Cardiac septum (tissue), 1 donor: ENCODE measurements at places on chromosomes 4 and X.

DNA sequence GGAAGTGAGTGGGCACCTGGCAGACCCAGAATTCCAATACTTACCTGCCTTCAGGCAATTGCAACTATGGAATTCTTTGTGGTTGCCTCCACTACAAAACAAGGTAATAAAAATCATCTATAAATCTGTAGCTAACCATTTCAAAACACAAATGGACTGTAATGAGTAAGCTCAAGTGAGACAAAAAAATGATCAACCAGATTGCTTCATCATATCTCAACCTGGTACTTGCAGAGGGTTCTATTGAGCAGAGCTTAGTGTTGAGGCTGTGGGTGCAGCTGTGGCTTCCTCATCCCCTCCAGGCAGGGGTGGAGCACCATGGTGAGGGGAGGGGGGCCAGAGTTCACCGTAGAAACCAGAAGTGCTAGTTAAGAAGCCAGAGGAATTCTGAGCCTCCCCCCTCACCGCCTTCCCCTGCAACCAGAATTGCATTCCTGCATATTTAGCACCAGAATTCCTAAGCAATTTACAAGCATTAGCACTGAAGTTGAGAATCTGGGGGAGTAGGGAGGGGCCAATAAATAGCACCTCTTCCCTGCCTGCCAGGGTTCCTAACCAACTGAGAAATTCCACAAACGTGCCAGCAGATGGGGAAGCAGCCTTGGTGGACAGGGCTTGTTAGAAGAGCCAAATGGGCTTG lies 11.5 kb downstream of the CTAG1A start:
- peak; percentile 49 for DNase-seq

DNA sequence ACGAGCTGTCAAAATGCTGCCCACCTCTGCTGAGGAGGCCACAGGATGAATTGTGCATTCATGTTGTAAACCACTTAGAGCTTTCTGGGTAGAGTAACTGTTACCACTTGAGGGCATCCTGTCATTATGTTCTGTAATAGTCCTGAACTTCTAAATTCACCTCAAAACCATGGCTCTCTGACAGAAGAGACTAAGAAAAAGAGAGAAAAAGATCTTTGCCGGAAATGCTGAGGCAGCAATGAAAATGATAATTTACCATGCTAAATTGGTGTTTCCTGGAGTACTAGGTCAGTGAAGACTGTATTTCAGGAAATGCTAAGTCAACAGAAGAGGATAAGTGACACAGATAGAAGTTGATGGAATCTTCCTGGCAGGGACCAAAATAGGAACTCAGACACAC lies 942.3 kb upstream of the SLIT2 start:
- DNase-seq = no peak

GRCh38 chr4:165426331-165426730 lies 47.5 kb downstream of the CPE start:
- no peak for DNase-seq

DNA sequence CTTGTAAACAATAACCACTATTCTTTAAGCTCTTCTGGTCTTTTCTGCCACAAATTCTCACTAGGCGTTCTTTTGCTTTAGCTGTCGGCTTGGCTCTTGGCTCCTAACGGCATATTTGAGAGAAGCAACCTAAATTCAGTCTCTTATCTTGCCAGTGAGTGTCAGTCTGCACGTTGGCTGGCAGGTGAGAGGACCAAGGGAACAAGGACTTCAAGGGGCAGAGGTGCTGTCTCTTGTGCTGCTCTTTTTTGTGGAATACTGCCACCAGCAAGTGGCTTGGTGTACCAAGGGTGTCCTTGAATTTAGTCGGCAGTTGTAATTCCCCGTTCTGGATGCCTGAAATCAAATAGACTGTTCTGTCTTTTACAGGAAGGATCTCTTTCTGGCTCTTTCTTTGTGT lies 77.8 kb upstream of the SLC4A4 start:
- no peak for DNase-seq

- no peak for DNase-seq
Measured at GRCh38 chr4:46909078-46909477, at the start of gene COX7B2. COX7B2 (minus strand) TSS chr4:46909245; CDS start chr4:46735192, 174,053 bp downstream.

GRCh38 chrX:133574716-133575115 lies 159.4 kb upstream of the GPC4 start:
- no peak for DNase-seq

GRCh38 chr4:6916587-6917460 lies 7.2 kb downstream of the TBC1D14 start:
- DNase-seq = peak; percentile 94

DNA sequence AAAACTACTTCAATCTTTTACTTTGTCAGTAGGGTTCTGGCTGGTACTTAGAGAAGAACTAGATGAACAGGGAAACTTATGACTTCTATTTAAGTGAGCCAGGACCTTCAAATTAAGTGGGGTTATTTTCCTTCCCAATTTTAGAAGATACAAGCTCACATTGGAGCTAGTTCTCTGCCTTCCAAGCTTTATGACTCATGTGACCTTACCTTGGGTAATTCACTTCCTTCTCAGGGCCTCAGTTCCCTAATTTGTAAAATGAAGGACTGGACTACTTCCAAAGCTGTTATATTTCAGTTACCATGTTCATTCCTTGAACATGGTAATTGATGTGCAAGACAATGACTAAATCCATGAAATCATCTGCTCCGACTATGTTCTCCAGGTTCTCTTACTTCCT lies 32.0 kb upstream of the DCX start:
- no peak for DNase-seq

DNA sequence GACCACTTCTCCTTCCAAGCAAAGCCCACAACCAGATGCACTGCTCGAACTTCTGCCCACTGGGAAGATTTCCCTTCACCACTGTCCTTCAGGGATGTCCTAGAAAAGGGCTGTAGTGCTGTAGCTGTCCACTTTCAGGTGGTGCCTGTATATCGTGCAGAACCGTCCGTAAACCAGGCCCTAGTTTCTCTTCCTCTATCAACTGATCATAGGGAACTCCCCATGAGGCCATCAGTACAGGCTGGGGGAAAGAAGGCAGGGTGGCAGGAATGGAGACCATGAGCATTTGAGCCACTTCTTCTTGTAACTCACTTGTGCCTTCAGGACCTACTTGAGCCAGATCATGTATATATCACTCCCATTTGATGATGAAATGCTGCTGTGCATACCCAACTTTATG lies 57.3 kb upstream of the FAM9B start:
- DNase-seq = no peak

- DNase-seq = no peak
Measured at GRCh38 chr4:143109376-143109775, 75.3 kb upstream of the USP38 start.

GRCh38 chr4:150289198-150289597 lies 211.0 kb downstream of the DCLK2 start:
- no peak for DNase-seq

DNA sequence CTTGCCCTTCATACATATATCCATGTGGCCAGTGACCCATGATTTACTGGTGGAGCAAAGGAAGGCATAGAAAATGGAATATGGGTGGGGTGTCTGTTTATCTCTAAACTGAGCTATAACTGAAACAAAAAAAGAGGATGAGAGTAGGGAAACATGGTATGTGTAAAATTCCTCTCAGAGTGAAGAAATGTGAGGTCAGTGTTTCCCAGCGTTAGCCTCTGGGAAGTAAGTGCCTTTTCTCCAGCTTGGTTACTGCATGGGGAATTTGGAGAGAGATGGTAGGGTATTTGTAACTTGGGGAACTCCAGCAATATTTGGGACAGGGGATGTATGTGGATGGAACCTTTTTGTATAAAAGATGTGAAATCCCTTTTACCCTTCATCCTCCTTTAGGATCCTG lies 89.4 kb downstream of the AFF1 start:
- no peak for DNase-seq

GRCh38 chr4:53764761-53765490 lies 173.6 kb upstream of the LNX1 start:
- no peak for DNase-seq

GRCh38 chr4:5018096-5018495 lies 1.2 kb downstream of the CYTL1 start:
- DNase-seq = no peak

DNA sequence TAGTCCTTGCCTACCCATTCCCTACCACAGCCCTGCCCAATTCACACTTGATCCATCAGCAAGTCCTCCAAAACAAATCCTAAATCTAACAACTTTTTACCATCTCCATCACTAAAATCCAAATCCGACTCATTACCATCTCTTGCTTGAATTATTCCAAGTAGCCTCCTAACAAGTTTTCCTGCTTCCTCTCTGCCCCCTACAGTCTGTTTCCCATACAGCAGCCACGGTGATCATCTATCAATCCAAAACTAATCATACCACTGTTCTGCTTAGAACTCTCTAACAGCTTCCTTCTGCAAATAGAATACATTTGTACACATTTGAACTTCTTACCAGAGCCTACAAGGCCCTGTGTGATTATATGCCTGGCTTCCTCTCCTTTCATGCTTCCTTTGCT lies 133.0 kb downstream of the SHROOM4 start:
- no peak for DNase-seq

DNA sequence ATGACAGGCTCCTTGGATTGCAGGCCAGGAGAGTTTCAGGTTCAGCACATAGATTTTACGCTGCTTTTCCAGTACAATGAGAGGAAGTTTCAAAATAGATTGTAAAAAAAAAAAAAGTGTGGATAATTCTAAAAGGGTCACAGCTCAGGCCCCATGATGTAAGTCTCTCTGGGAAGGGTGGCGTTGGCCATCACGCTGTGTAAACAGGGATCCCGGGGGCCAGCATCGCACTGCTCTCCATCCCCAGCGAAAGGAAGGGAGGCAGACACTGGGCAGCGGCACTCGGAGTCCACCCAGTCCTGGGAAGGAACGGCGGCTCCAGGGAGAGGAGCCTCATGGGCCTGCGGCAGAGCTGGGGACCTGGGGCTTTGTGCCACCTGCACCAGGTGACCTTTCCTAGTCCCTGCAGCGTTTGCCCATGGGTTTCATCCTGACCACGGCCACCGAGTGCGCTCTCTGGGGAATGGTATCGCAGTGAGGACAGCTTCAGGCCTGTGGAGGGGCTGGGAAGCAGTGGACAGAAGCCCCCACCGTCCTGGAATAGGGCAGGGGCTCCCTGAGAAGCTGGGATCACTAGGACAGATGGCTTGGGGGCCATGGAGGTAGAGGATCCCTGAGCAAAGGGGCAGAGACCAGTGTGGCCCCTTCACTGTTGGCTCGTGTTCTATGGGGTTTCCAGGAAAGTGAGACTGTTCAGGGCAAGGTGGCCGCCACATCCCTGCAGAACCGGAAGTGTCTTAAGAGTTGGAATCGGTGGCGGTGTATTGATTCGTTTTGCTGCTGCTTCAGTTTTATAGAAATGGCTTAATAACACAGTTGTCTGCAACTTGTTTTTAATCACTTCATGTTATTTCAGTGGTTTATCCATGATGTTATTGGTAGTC lies 38.9 kb downstream of the RGS12 start:
- DNase-seq = no peak

DNA sequence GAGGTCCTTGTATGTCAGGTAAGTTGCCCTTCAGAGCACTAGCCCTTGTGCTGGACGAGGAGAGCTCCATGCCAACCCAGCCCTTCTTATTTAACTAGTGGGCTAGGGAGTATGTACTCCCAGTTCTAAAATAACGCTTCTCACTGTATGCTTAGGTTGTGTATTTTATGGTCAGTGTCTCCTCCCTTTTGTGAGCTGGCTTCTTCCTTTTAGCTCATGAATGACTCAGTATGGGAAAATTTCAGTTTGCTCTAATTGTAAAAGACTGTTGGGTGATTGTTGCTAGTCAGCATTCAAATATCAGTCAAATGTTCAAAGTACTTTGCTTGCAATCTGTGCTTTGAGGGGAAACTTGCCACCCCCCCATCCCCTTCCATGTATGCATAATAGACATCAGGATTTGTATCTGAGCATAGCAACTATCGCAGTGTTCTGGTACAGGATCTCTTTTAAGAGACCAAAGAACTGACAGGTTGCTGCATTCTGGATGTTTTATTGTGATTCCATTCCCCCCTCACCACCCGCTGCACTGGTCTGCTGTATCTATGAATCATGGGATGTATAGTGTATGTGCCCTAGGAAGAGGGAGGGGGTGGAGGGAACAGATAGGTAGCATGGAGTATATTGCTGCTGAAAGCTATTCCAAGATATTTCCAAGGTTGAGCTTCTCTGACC lies 34.7 kb downstream of the DLG3 start:
- no peak for DNase-seq

- no peak for DNase-seq
Measured at GRCh38 chrX:105975382-105975781, 63.1 kb downstream of the SERPINA7 start.

DNA sequence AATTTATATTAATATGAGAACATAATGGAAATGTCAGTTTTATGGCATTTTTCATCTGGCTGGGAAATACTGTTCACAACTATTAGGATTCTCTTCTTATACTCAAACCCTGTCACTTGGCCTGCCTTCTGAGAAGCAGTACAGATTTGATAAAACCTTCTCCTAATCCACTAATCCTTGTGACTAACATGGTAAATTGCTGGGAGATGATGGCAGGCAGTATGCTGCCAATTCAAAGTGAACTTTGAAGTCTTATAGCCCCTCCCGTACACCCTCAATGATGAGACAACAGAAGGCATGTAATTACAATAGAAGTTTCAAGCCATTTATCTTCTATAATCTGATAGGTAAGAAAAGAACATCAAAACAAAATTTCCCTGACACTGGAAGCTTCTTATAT lies 36.9 kb downstream of the PAQR3 start:
- DNase-seq = no peak

- DNase-seq = no peak
Measured at GRCh38 chr4:119930546-119930945, 136.1 kb downstream of the MAD2L1 start.

DNA sequence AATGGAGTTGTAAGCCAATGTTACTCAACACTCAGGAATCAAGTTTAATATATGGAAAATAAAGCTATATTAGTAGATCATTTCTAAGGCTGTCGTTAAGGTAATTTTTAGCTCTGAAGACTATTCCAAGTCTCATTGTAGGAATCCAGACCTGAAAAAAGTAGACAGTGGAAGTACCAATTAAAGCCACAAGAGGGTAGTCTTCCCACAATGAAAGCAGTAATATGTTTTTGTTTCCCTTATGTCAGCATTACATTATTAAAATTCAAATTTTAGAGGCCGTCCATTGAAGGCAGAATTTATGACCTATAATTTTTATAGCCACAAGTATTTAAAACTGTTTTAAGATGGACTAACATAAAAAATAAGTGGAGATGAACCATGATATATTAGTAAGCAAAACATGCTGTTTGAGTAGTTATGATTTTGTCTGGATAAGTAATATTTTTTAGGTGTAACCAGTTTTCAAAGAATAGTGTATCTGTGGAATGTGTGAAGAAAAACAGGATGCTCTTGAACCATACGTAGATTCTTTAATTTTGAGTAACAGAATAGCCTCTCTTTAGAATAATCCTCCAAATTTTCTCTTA lies 372.6 kb upstream of the TECRL start:
- DNase-seq = no peak

GRCh38 chr4:86452924-86453531 lies 93.2 kb upstream of the MAPK10 start:
- DNase-seq = no peak

- DNase-seq = no peak
Measured at GRCh38 chr4:57426779-57427395, 316.7 kb upstream of the IGFBP7 start.

DNA sequence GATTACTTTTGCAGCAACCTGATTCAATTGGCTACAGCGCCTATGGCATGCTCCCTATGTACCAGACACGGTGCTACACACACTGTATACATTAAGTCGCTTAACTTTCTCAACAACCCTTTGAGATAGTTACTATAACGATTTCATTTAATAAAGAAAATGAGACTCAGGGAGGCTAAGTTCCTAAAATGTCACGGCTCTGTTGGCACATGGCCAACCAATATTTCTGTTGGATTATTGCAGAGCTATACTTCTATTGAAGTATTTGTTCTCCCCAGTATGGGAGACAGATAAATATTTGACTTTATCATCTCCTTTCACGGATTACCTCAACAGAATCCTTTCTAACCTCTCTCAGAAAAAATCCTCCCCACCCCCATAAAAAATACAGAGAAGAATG lies 25.3 kb downstream of the CLNK start:
- no peak for DNase-seq
